GM23248 (cell line): ENCODE measurements at places on chromosomes 7 and 10. TPM values are rescaled to one million over a fixed set of nuclear protein-coding genes. Genes with fewer than 3 reads are reported as not detected.

Gene SLC13A4
- 0.11 TPM in 1 of 2 replicates, not detected in the other for total RNA-seq

Gene VENTX
- total RNA-seq = not detected in 2 replicates

Gene TAS2R60
- total RNA-seq = not detected in 2 replicates

Gene LRRN3
- 0.25 and 0.43 TPM in 2 replicates for total RNA-seq

GRCh38 chr7:7100432-7100849, 81.9 kb upstream of the C1GALT1 start:
- DNase-seq = no peak

DNA sequence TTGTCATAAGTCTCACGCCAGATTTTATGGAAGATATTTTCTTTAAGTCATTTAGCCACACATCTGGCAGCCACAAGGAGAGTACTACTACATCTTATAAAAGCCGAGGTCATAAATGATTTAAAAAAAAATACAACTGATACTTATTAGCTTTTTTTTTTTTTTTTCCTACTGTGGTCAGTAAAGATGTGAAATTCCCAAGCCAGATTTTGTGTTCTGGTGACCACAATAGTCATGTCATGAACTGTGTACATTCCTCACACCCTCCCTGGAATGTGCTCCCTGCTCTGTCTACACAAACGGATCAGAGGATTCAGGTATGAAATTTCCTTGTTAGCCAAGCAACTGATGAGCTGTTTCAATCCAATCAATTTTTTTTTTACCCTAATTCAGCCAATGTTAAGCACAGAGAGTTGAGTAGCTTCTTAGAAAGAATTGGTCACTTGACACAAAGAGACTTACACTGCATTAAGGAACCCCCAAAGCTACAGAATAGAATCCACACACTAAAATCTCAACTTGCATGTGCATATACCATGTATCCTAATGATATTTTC, 54.7 kb downstream of the CHRM2 start:
- DNase-seq = peak; percentile 62

DNA sequence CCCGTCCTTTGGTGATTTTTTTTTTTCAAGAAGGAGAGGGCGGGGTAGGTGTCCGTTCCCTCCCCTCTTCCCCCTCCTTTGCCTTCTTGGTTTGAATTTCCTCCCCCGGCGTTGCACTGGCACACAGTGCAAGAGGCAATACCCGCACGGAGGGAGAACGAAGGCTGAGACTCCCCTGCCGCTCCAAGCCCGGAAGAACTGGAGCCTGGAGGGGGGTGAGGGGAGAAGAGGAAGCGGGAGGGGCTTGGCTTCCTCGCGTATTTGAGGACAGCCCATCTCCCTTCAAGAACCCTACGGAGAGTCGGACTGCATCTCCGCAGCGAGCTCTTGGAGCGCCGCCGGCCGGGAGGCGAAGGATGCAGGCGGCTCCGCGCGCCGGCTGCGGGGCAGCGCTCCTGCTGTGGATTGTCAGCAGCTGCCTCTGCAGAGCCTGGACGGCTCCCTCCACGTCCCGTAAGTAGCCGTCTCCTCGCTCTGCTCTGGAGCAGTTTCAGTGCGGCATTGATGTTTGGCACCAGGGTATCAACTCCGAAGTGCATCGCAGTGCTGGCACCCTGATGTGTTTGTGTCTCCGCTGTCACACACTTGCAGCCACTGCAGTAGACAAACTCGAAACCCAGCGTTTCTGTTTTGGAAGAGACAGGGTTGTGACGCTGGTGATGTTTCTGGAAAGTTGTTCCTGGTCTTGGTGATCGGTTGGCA, at the start of gene CNTNAP2:
Gene CNTNAP2 (plus strand): TSS at position 281 of the 702 bp plus-strand sequence. CDS start 76 bp downstream, at position 357.
- peak; percentile 10 for DNase-seq

GRCh38 chr7:3180604-3181003, 120.4 kb upstream of the SDK1 start:
- no peak for DNase-seq
